Urinary bladder (tissue), 4 donors: ENCODE measurements at places on chromosomes 3 and 15. TPM values are rescaled to one million over a fixed set of nuclear protein-coding genes. Genes with fewer than 3 reads are reported as not detected.

GRCh38 chr15:83061680-83062079 is 5.4 kb downstream of the BTBD1 start:
- no peak for DNase-seq

GRCh38 chr3:120433662-120434331 is 17.0 kb downstream of the FSTL1 start:
- DNase-seq = no peak

DNA sequence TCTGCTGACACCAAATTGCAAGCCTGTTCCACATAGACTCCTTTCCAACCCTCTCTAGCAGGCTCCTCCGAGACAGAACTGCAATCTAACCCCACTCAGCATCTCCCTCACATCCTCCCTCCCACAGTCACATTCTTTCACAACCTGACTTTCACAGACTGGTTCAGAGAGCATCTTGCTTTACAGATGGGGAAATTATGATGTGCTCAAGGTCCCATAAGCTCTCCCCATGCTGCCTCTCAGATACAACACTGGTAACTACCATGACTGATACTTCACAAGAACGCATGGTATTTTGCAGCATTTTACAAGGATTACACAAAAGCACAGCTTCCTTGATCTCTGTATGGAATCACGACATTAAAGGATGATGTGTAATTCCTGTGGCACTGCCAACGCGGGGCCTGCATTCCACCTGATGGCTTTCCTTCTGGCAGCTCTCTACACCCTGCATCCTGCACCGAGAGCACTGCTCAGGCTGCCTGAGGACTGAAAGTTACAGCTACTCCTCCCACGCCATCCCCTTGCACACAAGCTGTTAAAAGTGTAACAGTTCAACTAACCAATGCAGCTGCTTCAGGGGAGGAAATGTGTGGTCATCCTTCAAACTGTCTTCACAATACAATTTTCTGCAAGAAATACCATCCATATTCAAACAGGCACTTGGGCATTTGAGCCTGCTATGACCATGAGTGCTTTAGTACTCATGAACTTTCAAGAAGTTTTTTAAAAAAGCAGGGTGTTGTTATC is 27.6 kb downstream of the TBC1D2B start:
- no peak for DNase-seq

DNA sequence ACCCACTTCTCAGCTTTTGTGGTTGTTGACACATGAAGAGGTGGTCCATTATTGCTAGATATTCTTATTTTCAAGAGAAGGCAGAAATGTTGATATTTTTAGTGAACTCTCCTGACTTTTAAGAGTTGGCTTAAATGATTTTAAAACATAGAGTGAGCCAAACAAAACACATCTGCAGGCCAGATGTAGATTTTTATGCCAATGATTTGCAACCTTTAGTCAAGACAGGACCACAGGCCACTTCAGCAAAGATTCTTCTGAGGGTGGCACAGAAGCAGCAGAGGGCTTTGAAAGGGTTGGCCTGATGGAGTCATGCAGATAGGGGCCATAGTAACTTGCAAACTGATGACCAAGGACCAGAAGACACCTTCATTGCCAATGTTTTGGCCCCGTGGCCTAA is 276.5 kb upstream of the P2RY1 start:
- no peak for DNase-seq

EFCC1 gene
- total RNA-seq = 5.7 TPM

SEMA3B gene
- total RNA-seq = 63.4 TPM

MAP6D1 gene
- total RNA-seq = 2.0 TPM

DNA sequence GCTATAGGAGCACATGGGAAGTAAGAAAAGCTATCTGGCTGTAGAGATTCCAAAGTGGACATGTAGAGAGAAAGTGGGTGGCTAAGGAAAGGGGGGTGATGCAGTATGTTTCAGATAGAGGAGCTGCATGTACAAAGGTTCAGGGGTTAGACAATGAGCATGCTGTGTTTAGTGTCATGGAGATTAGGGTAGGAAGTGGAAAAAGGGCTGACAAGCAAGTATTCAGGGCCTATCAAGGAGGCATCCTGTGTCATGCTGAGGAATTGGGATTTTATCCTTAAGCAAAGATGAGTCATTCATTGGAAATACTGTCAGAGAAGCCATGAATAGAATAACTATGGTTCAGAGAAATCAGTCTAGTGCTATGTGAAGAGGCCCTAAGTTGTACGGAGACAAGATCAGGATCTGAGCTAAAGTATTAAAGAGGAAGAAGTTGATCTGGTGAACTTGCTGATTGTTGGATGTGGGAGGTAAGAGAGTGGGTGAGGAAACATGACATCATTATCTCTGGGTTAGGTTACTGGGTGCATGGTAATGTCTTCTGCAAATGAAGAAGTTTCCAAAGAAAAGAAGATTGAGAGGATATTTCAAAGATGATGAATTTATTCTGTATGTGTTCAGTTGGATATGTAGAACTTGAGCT is 176.7 kb upstream of the GOLIM4 start:
- DNase-seq = no peak

DNA sequence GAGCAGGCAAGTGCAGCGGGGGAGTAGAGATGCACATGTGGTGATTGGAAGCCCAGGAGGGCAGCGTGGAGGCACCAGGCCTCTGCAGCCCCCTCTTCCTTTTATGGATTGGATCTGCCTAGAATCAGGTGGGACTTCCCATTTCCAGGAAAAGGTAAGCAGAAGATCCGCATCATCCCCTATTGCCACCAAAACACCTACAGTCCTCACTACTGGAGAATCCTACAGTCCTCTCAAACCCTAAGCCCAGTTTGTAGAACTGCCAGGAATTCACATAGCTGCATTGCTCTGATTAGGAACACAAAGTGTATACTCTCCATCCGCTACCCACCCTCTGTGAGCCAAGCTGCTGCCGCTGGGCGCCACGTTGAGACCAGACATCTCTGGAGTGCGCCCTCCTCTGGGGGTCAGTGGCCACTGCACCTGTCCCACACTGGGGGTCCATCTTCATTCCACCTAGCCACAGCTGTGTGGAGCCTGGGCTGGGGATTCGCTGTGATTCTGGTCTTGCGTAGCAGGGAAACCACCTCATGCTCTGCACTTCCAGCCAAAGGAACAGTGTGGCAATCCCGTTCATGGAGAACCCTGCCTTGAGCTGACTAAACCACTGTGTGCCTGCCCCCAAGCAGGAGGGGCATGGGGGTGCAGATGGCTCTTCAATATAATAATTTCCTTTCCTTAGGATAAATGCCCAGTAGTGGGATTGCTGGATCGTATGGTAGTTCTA is 88.9 kb upstream of the PTX3 start:
- no peak for DNase-seq

DNA sequence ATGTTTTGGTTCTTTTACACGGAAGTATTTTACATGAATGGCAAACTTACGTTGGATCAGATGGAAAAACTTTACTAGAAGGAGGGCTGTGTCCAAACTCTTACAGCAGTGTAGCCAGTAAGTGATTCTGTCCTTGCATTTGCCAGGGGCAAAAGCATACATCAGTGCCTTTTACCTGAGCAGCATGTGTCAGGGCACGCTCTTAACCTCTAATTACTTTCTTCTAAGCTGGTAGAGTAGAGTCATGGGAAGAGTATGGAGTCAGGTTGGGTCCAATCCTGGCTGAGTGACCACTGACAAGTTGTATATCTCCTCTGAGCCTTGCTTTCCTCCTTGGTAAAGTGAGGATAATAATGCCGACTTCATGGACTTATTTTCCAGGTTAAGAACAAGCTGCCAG is 47.1 kb downstream of the RYR3 start:
- DNase-seq = no peak

GRCh38 chr3:17009826-17010225 is 125.1 kb downstream of the PLCL2 start:
- no peak for DNase-seq

IL5RA gene
- total RNA-seq = 0.69 TPM

DUSP7 gene
- 8.2 TPM for total RNA-seq

GRCh38 chr3:58175437-58176184 is 35.2 kb downstream of the DNASE1L3 start:
- no peak for DNase-seq

DNA sequence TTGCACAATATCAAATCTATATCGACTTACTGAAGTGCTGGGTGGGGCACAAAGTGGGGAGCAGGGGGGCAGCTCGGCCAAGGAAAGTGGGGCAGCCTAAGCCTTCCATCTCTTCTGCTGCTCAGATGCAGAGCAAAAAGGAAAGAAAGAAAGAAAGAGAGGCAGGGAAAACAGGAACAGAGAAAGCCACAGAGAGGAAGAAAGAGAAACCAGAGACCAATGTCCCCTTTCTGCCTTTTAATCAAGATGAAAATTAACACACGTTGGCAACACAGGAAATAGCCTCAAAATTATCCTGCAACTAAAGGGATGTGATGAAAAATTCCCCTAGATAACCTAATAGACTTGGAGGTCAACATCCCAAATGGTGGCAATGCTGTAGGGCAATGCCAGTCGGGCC is 72.2 kb upstream of the RAD18 start:
- no peak for DNase-seq

POU1F1 gene
- total RNA-seq = not detected

- no peak for DNase-seq
These were observed 828 bp upstream of the VWA5B2 start for GRCh38 chr3:184228376-184229137.

SLC22A13 gene
- total RNA-seq = 0.58 TPM

ITIH4 gene
- 3.3 TPM for total RNA-seq

DNA sequence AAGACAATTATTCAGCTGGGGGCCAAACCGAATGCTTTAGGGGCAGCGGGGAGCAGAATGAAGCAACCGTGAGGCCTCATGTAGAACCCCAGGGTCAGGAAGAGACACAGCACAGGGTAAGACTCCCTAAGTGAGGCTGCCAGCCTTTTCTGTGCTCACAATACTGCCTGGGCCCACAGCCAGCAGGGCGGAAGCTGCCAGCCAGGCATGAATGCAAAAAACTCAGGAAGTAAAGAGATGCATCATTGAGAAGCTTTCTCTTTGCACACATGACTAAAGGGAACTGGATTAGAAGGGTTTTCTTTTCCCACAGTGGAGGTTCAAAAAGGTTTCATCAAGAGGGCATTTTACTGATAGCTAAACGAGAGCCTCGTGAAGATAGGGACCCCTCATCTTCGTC is 33.3 kb downstream of the CA12 start:
- DNase-seq = no peak

GRCh38 chr3:184733181-184733580 is 21.3 kb upstream of the MAGEF1 start:
- DNase-seq = no peak
